Regular cardiac myocyte (primary cell): ENCODE measurements at places on chromosomes 13 and 19. TPM values are rescaled to one million over a fixed set of nuclear protein-coding genes. Genes with fewer than 3 reads are reported as not detected.

The NBEA gene
- 2.7 and 6.2 TPM in 2 replicates for total RNA-seq

The HIF3A gene
- total RNA-seq, result under 0.01 and 1.1 TPM in 2 replicates

The SOX21 gene
- under 0.01 TPM in 1 of 2 replicates, not detected in the other for total RNA-seq

The SUGP1 gene
- 14.9 and 27.4 TPM in 2 replicates for total RNA-seq

The TIMM29 gene
- total RNA-seq, result 29.3 and 41.4 TPM in 2 replicates

The PSPN gene
- 0.96 and 1.1 TPM in 2 replicates for total RNA-seq

The CPAMD8 gene
- 0.19 and 0.56 TPM in 2 replicates for total RNA-seq

The CEACAM19 gene
- 1.1 and 1.3 TPM in 2 replicates for total RNA-seq

The ZNF431 gene
- total RNA-seq, result 2.3 and 7.0 TPM in 2 replicates

The IQCN gene
- 0.19 and 0.56 TPM in 2 replicates for total RNA-seq

The PSG11 gene
- total RNA-seq, result under 0.01 TPM in 1 of 2 replicates, not detected in the other

The DZIP1 gene
- 33.8 and 34.1 TPM in 2 replicates for total RNA-seq

The LILRA5 gene
- total RNA-seq, result not detected in 2 replicates

The DEDD2 gene
- total RNA-seq, result 18.2 and 26.5 TPM in 2 replicates

The OR10H1 gene
- not detected in 2 replicates for total RNA-seq

The TEX101 gene
- not detected in 2 replicates for total RNA-seq

The ZNF610 gene
- total RNA-seq, result 2.5 and 4.8 TPM in 2 replicates

The C5AR1 gene
- total RNA-seq, result 0.28 and 0.58 TPM in 2 replicates

The FCGBP gene
- 0.38 and 0.85 TPM in 2 replicates for total RNA-seq

The TTYH1 gene
- not detected in 2 replicates for total RNA-seq

The URAD gene
- total RNA-seq, result not detected in 2 replicates

The CYP2A6 gene
- not detected in 2 replicates for total RNA-seq

The CDX2 gene
- not detected in 2 replicates for total RNA-seq

The ZNF714 gene
- 3.1 and 9.2 TPM in 2 replicates for total RNA-seq

The POLR1G gene
- 12.4 and 29.9 TPM in 2 replicates for total RNA-seq

The ZFP36 gene
- total RNA-seq, result 1.1 and 1.7 TPM in 2 replicates

The TLE2 gene
- total RNA-seq, result 0.58 and 3.4 TPM in 2 replicates

The NAPA gene
- total RNA-seq, result 64.0 and 64.6 TPM in 2 replicates

The FGF14 gene
- under 0.01 TPM in 1 of 2 replicates, not detected in the other for total RNA-seq

The SHISA7 gene
- total RNA-seq, result not detected in 2 replicates

The TMC4 gene
- total RNA-seq, result 0.38 and 1.4 TPM in 2 replicates
